Pancreas (tissue), 10 donors: ENCODE measurements at places on chromosomes 4 and X. TPM values are rescaled to one million over a fixed set of nuclear protein-coding genes. Genes with fewer than 3 reads are reported as not detected.

Gene THAP9
- total RNA-seq: 1.8 TPM

Gene TLL1
- total RNA-seq: 1.6 TPM

GRCh38 chrX:84729809-84730208 lies 227.6 kb upstream of the HDX start:
- no peak for DNase-seq

GRCh38 chr4:76558396-76559235 lies 123.6 kb downstream of the SHROOM3 start:
- no peak for DNase-seq

DNA sequence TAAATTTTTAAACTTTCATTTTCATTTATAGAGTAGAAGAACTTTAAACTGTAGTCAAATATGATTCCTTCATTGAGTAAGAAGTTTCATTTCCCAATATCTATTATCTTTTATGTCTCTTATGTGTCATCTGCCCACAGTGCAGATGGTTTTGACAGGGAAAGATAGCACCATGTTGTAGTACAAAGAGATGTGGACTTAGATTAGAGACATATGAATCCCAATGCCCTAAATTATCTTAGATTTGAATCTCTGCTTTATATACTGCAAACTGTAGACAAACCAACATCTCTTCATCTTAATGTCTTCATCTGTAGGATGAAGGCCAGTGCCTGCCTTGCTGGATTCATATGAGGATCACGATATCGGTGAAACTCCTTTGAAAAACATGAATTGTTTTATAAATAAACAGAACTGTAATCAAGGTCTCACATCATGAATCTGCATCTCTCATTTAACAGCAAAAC lies 217.5 kb downstream of the BANK1 start:
- DNase-seq: no peak
